ENCODE measurements at places on chromosomes 6 and 20. TPM values are rescaled to one million over a fixed set of nuclear protein-coding genes. Genes with fewer than 3 reads are reported as not detected.

DNA sequence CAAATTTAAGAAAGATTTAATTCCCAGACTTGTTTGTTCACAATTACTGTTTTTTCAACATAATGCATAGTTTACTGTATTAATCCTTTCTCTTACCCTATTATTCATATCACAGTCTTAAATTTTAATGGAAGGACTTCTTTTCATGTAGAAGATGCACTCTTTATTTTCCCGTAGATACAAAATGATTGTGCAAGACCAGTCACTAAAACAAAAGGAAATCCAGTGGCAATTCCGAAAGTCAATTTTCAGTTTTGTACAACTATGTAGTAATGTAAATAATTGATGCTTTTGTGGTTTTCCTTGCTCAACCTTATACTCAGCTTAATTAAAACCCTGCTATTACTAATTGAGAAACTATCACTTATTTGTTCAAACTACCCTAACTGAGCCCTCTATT lies 361.5 kb upstream of the PTCHD4 start:
- no peak for DNase-seq

GRCh38 chr20:61435184-61435822 lies 183.2 kb downstream of the CDH4 start:
- no peak for DNase-seq

DNA sequence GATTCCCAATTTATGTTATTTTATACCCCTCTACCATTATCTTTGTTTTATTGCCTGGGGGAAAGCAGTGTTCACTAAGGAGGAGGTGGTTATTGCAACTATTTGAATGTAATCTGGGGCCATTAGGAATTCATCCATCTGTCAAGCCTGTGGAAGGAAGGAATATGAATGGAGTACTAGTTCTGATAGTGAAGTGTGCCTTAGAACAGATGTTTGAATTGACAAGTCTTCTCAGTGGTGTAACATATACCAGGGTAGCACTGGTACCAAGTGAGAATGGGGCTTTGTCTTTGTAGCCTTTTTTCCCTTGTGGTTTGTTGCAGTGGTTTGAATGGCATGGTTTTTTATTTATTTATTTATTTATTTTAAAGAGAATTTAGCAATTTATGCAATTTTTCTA lies 27.9 kb upstream of the HDAC2 start:
- DNase-seq: no peak

GRCh38 chr20:19958219-19958618 lies 58.9 kb upstream of the NAA20 start:
- no peak for DNase-seq

DNA sequence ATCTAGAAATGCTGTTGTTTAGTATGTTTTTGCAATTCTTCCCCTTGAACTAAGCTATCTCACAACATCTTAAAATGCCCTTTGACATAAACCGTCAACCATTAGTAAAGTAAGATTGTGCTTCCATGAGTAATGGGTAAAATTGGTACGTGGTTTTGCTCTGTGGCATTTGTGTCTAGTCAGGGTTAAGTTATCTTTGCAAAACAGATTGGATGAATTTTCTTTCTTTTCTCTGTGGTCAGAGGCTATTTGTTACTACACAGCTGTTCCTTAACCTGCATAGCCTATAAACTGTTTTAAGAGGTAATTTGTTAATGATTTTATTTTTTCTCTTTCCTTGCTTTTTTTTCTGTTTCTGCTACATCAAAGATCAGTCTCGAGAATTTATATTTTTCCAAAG lies 75.4 kb downstream of the RPP40 start:
- DNase-seq: no peak

The PRL gene
- 0.11 TPM for polyA plus RNA-seq

DNA sequence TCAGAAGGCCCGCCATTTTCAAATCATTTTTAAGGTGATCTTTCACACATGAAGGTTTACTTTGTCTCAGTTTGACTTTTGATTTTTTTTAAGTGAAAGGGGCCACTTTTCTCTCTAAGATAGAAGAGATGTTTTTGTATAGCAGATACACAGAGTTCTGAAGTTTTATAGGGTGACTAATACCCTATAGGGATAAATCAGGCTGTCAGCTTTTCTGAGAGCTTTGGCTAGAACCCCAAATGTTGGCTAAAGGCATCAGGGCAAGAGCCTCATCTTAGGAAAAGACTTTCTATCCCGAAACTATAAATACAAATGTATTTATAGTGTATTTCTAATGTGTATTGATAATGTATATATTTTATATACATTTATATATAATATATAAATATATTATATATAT lies 181.4 kb downstream of the TBX18 start:
- DNase-seq: no peak

DNA sequence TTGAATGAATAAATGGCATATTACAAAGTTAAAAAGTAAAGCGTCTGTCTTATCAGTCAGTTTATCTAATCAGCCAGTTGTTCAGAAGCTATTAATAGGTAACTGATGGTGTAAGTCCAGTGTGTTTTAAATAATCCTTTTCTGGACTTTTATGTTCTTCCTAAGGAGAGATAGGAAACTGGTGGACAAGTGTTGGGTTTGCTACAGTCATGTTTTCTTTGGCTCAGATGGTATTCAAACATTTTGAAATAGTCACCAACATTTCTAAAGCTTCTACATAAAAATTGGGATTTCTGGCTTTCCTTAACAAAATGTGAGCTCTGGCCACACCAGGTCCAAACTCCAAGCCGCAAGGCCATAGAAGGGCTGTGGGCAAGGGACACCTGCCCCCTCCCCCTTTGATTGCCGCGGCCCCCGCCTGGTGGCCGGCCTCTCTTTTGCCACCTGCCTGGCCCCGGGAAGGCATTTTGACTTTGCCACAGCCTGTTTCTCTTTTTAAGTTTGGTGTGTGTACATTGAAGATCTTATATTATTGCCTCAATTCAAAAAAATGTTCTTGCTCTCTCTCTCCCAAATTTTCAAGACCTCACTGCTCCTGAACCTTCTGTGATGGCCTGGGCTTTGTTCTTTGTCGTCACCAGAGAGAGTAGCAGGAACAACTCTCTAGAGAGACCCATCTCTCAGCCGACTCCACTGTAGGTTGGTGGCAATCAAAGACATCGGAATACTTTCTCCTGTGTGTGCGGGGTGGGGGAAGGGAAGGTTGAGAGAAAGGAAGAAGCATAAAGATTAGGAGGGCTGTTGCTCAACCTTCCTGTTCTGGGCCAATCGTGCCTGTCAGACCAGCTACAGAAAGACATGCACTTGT lies 84.0 kb upstream of the ZNF217 start:
- no peak for DNase-seq

GRCh38 chr6:112337209-112337638 lies 9.9 kb upstream of the RFPL4B start:
- DNase-seq: peak; percentile 45

DNA sequence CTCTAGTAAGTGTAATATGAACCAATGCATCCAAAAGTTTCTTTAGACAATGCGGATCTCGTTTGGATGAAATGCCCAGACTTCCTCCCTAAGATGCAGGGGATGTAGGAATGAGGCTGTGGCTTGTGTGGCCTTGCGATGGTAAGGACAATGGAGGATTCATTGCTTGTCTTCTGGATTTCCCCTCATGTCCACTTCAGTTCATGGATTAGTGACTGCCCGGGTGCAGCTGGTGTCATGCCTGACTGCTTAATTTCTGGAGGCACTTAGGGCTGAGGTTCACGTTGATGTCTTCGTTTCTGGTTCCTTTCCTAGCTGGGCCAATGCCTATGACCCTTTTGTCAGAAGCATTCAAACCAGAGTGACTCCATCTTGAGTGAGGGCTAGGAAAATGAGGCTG lies 93.8 kb downstream of the SCP2D1 start:
- DNase-seq: no peak

GRCh38 chr20:50872560-50873425 lies 58.4 kb downstream of the ADNP start:
- no peak for DNase-seq

The SMOC2 gene
- 44.6 TPM for polyA plus RNA-seq

GRCh38 chr6:137659871-137660270 lies 165.7 kb upstream of the OLIG3 start:
- DNase-seq: no peak

- DNase-seq: no peak
These were observed 48.2 kb upstream of the NXT1 start for GRCh38 chr20:23302386-23302785.

The DEFB124 gene
- not detected for polyA plus RNA-seq

- DNase-seq: no peak
These were observed 36.5 kb downstream of the SYTL3 start for GRCh38 chr6:158686311-158686710.

The APOM gene
- 106 TPM for polyA plus RNA-seq

- no peak for DNase-seq
These were observed 19.4 kb downstream of the SDHAF4 start for GRCh38 chr6:70586114-70586513.

The ECHDC1 gene
- 65.5 TPM for polyA plus RNA-seq

- no peak for DNase-seq
These were observed 259.3 kb downstream of the TFAP2B start for GRCh38 chr6:51077821-51078518.

DNA sequence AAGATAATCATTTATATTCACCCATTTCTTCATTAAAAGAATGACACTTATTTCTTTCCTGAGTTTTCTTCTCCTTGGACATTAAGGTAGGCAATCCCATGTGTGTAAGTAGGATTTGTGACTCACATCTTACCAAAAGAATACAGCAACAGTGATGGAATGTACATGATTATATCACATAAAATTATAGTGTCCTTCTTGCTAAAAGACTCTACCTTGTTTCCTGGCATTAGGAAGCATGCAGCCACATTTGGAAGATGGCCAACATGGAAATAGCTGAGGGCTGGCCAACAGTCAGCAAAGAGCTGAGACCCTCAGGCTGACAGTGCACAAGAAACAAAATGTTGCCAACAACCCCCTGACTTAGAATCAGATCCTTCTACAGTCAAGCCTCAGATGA lies 327.9 kb upstream of the MARCKS start:
- no peak for DNase-seq

- DNase-seq: no peak
These were observed 5.0 kb downstream of the VSX1 start for GRCh38 chr20:25076731-25077609.

The RAD21L1 gene
- polyA plus RNA-seq: not detected

The MEI4 gene
- 1.9 TPM for polyA plus RNA-seq

The RAB44 gene
- 0.09 TPM for polyA plus RNA-seq

DNA sequence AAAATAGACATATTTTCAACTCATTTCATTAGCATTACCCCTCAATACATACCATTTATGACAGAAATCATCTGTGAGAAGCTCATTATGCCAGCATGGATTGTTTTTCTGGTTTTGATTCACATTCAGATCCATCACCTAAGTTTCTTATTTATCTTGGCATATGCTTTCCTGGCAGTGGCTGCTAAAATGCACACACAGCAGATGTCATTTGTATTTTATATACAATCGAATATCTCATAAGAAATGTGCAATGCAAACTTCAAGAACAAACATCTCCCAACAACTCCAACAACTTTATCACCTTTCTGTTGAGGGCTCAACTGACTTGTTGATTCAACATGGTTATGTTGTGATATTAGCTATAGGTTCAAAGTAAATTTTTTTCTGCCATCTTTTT lies 208.3 kb downstream of the PHACTR1 start:
- DNase-seq: no peak

The EFCAB8 gene
- 0.20 TPM for polyA plus RNA-seq

GRCh38 chr6:34242252-34243130 lies 5.8 kb downstream of the HMGA1 start:
- DNase-seq: no peak

The TFAP2A gene
- polyA plus RNA-seq: 0.85 TPM

The CCN2 gene
- polyA plus RNA-seq: 357 TPM

GRCh38 chr6:141110481-141110880 lies 1022.2 kb upstream of the GJE1 start:
- DNase-seq: no peak

The TEAD3 gene
- polyA plus RNA-seq: 44.4 TPM

The POM121L2 gene
- not detected for polyA plus RNA-seq

The CST4 gene
- not detected for polyA plus RNA-seq

DNA sequence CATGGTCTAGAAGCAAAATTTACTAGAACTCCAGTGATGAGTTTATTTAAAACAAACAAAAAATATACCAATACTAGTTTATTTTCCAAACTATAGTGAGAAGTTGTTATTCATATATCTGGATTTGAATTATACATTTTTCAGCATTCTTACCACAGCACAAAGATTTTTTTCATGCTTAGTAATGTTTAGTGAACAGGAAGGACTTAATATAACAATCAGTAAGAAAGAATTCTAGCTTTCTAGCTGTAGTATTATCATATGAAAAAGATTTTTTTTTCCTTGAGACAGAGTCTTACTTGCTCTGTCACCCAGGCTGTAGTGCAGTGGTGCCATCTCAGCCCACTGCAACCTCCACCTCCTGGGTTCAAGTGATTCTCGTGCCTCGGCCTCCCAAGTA lies 13.8 kb downstream of the MARCKS start:
- no peak for DNase-seq

The ADGRF4 gene
- polyA plus RNA-seq: 0.06 TPM

- DNase-seq: no peak
These were observed 136.2 kb upstream of the CCN2 start for GRCh38 chr6:132087391-132087790.

DNA sequence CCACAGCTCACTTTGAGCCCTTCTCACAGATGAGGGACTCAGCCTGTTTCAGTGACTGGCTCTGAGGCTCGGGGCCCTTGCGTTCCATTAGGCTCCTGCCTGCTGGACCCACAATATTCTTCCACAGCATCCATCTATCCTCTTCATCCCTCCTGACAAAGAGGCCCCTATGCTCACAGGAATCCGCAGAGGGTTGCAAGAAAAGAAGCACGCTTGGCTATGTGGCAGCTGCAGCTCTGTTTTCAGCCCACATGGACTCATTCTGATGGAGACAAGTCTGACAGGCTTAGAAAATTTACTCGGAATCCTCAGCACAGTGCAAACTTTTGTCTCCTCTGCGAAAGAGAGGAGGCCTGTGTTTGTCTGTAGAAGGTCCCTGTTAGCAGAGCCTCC lies 207.5 kb downstream of the SYNDIG1 start:
- DNase-seq: no peak

- DNase-seq: no peak
These were observed 5.3 kb downstream of the MMP9 start for GRCh38 chr20:46013829-46014516.

DNA sequence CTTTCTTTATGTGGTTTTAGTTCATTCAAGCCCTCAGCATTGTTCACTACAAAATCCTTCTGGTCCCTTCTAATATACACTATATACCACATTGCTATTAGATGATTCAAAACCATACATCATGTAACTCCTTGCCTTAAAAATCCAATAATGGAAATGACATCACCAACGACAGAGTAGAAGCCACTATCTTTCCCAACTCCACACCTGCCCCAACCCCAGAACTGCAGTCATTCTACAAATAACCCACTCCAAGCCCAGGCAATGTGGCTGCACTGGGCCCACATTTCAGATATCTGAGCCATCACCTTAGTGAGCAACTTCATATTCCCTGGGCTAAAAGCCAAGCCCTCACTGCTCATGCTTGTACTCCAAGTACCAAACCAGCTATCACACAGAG lies 22.6 kb upstream of the RUNX2 start:
- DNase-seq: no peak

The ZSCAN23 gene
- 16.7 TPM for polyA plus RNA-seq

The TRIM31 gene
- not detected for polyA plus RNA-seq

The POU3F2 gene
- polyA plus RNA-seq: 0.04 TPM

Data from left renal pelvis (tissue), 4 donors.